Spinal cord (tissue), 10 donors: ENCODE measurements at places on chromosomes 6 and 20. TPM values are rescaled to one million over a fixed set of nuclear protein-coding genes. Genes with fewer than 3 reads are reported as not detected.

The CDH26 gene
- 1.4 TPM for polyA plus RNA-seq

The MRPS18A gene
- 34.1 TPM for polyA plus RNA-seq

The SEMG1 gene
- polyA plus RNA-seq: not detected

The TCP11 gene
- polyA plus RNA-seq: 0.48 TPM

The NR2E1 gene
- not detected for polyA plus RNA-seq

The UNC5CL gene
- 0.92 TPM for polyA plus RNA-seq

The SLC22A23 gene
- 51.9 TPM for polyA plus RNA-seq

The SLC22A16 gene
- polyA plus RNA-seq: 0.63 TPM

The ARHGAP18 gene
- polyA plus RNA-seq: 11.8 TPM

The LPA gene
- 1.3 TPM for polyA plus RNA-seq

The PLA2G7 gene
- 7.7 TPM for polyA plus RNA-seq

The C20orf144 gene
- polyA plus RNA-seq: 1.1 TPM

The TOMM6 gene
- polyA plus RNA-seq: 141 TPM
